ENCODE measurements at places on chromosomes 1 and 21. TPM values are rescaled to one million over a fixed set of nuclear protein-coding genes. Genes with fewer than 3 reads are reported as not detected.

GRCh38 chr1:205802060-205802459 is 10.9 kb downstream of the SLC41A1 start:
- DNase-seq: no peak

DNA sequence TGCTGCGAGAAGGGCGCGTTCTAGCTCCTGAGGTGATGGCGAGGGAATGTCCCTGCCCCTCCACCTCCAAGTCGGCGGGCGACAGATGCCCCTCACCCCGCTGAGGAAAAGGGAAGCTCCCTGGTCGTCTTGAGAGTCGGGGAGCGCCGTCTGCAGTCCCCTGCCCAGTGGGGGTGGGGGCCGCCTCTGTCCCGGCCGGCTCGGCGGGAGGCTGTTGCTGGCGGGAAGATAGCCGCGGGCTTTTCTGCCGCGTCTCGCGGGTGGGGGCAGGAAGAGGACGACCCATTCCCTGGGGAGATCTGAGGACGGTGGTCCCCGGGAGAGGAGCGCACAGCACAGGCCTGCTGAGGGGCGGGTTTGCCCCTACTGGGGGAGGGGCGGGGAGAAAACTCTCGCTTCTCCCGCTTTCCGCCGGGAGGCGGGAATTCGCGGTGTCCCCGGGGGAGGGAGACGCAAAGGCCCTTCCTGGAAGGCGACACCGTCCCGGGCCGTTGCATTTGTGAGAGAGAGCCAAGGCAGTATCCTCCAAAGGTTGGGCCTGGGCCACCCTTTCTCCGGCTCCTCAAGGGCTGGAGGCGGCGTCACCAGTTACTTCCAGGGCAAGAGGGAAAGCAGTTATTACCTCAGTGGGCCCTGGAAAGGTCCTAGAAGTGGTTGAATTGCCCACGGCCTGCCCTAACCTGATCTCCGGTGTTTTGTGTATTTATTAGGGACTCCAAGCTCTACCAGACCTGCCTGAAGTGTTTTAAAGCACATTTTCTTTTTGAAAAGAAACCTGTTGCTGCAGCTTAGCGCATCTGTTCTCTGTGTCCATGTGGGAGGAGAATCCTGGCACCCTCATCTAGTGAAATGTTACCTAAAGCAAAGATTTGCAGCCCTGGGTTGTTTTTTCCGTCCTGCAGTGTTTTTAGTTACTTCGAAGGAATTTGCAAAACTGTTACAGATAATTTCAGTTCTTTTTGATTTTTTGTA is 648 bp downstream of the S100PBP start:
- DNase-seq: peak; percentile 83

DNA sequence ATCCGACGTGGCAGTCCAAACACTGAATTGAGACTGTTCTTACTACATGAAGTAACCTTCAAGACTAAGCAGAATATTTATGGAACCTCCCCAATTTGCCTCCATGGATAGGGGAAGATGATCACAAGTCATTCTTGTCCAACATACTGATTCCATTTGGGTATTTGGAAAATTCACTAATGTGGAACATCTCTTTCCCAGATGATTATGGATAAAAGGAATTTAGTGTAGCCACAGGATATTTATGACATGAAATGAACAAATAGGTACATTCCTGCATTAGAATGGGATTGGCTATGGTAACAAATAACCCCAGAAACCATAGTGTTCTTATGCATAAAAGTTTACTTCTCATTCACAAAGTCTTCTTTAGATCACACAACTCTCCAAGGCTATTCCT is 40.2 kb upstream of the SGIP1 start:
- DNase-seq: no peak

DNA sequence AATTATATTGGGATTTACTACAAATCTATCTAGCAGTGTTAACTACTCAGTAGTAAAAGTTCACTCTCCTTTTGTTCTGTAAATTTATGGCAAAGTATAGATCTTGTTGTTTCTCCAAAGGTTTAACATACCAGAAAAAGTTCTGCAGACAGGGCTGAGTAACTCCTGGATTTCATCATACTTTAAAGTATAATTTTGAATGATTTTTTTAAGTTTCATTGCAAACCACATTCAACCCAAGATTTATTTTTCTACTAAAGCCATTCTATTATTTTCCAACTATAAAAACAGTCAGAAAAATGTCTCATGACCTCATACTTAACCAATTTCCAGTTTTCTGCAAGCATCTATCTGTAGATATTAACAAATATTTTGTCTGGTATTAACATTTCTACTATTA is 585.8 kb upstream of the ZRANB2 start:
- no peak for DNase-seq

DNA sequence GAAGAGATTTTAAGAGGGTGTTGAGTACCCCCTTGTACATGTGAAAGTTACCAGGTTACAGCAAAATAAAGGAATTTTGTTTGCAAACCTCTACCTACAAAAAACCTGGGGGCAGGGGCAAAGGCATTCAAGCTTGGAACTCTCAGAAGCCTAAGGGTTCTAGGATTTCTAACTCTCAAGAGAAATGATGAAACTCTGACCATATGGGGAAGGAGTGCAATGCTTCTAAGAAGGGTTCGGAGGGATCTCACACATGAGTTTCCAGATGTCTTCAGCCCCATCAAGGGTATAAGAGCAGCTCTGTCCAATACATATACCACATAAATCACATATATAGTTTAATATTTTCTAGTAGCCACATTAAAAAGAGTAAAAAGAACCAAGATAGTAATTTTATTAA is 7.3 kb upstream of the FCGR2A start:
- DNase-seq: no peak

GRCh38 chr1:185926588-185926987 is 192.4 kb downstream of the HMCN1 start:
- no peak for DNase-seq

DNA sequence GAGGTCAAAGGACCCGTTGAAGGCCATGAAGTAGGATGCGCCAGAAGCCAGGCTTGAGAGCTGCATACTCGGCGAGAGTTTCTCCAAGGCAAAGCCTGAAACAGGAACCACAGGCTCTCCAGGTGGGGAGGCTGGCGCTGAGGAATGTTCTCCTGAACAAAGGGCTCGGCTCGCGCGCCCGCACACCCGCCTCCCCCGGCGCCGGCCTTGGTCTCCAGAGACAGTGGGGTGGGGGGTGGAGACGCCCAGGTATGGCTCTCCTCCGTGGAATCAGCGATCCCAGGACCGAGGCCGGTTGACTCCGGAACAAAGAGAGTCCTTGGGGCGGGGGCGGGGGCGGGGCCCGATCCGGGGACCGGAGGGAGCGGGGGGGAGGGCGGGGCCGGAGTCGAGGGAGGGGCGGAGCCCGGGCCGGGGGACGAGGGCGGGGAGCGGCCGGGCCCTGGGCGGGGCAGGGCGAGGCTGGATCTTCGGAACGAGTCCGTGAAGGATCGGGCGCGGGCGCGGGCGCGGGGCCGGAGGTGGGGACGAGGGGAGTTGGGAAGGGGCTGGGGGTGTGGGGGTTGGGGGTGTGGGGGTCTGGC is 85.0 kb downstream of the NKAIN1 start:
- DNase-seq: peak; percentile 74

- no peak for DNase-seq
These were observed 55.5 kb downstream of the CASQ2 start for GRCh38 chr1:115712911-115713609.

- DNase-seq: no peak
These were observed 109.0 kb downstream of the SIK1 start for GRCh38 chr21:43317959-43318358.

DNA sequence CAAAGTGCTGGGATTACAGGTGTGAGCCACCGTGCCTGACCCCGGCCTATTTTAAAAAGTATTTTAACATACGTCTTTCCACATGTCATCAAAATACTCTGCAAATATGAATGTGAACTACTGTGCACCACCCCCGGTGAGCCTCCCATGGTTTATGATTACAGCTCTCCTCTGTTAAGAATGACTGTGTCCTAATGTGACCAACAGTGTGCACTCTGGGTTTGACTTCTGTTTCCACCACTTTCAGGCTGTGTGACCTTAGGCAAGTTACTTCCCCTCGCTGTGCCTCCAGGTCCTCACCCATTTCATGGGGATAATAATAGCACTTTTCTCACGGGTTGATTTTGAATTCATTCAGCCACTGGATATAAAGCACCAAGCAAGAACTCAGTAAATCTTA is 14.7 kb downstream of the AMPD2 start:
- DNase-seq: no peak

- peak; percentile 50 for DNase-seq
These were observed 78.6 kb downstream of the PDE9A start for GRCh38 chr21:42732033-42732410.

DNA sequence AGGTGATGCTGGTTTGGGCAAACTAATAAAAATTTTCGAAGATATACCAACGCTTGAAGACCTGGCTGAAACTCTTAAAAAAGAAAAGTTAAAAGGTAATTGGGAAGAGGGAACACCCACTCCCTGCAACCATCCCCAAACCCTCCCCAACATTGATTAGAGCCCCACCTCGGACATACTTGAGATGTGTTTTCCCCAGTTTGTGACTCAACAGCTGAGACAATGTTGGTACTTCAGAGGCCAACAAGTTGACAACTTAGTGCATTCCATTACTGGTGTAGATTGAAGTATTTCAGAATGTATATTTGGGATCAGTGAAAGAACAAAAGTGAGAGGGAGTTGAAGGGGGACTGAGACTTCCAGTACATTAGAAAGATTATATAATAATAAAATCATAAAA is 5.1 kb downstream of the IFI16 start:
- no peak for DNase-seq

DNA sequence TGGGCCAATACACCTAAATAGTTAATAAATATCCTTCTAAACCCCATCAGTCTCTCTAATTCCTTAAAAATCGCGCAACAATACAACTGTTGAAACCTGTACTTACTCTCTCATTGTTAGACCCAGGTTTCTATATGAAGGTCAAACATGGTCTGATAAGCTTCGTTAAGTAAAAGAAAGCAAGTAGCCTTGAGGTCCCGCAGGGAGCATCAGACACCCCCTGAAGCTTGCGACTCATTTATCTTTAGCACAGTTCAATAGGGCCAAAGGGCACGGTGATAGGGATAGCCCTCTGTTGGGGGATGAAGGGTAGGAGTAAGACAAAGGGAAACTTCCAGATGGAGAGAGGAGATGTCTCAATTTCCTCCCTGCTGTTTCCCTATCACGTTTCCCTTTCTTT is 27.3 kb upstream of the THEM4 start:
- no peak for DNase-seq

GRCh38 chr1:185444676-185445075 is 127.6 kb upstream of the IVNS1ABP start:
- no peak for DNase-seq

DNA sequence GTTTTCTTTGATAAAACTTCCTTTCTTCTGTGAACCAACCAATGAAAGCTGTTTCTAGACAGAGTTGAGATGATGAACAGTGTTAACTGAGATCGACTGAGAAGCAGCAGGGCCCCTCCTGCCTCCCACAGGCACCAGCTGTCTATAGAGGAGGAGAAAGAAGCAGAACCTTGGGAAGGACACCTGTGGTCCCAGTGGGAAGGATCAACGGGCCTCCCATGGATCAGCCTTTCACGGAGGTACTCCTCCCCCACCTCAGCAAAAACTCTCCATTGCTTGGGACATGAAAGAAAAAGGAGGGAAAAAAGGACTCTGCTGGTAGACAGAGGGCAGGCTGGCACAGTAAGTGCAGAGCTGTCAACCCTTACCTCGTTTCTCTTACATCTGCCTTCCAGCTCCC is 40.5 kb downstream of the PLPPR5 start:
- no peak for DNase-seq

DNA sequence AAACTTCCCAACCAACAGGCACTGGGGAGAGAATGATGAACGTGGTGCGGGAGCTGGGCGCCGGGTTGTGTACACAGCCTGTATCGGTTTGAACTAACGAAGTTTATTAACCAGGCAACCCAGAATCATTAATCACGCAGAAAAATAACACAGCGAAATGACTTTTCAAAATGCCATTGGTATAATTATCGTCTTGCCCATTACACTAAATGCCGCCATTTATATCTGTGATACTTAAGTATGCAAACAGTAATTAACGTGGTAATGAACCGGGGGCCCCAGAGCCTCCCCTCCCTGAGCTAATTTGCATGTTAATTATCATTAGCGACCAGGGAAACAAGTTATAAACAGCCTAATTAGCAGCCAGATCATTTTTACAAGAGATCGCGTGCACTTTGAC is 5.1 kb upstream of the TTC34 start:
- no peak for DNase-seq

GRCh38 chr1:183734543-183735036 is 70.3 kb upstream of the RGL1 start:
- peak; percentile 52 for DNase-seq

DNA sequence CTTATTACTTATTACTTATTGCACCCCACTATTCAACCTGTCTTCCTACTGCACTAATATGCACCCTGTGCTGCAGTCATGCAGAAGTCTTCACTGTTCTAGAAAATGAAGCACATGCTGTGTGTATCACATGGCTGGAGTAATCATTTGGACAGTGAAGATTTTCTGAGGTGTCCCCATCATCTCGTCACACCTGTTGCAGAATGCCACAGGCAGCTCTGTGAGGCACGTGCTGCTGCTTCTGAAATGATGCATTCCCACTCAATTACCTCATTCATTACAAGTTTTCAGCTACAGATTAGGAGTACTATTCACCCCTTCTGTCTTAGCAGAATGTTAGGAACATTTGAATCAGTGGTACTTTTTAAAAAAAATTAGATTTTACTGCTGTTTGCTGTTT is 325.7 kb upstream of the ST6GALNAC5 start:
- no peak for DNase-seq

DNA sequence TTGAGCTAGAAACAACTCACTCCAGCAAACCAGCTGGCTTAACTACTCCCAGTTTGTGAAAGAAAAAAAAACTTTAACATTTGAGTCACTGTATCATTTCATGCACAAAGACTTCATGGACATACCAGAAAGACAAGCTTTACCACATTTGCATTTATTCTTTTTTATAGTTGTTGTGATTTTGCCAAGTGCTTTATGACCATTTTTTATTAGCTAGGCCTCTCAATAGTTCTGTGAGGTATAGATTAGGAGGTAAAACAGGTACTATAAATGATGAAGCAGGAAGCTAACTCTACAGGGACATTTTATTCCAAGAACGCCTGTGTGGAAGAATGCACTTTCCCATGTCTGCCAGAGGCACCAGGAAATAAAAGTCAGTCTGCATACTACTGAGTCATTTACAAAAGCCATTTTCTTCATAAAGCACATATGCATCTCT is 8.2 kb upstream of the DENND1B start:
- no peak for DNase-seq

Gene GABRD
- total RNA-seq: not detected

Gene KCNK2
- 0.08 TPM for total RNA-seq

Gene ELAVL4
- 0.18 TPM for total RNA-seq

Gene SLC27A3
- total RNA-seq: 60.7 TPM

Gene RAB3B
- 0.15 TPM for total RNA-seq

Gene SAMD13
- 0.23 TPM for total RNA-seq
